NCI-H1930 (cell line): ENCODE measurements at places on chromosomes 7 and 10.

GRCh38 chr7:41103331-41103730 lies 599.6 kb downstream of the INHBA start:
- DNase-seq = no peak

GRCh38 chr7:110050785-110051184 lies 1040.1 kb upstream of the LRRN3 start:
- DNase-seq = no peak

GRCh38 chr7:108103558-108104298 lies 26.4 kb downstream of the LAMB4 start:
- no peak for DNase-seq

DNA sequence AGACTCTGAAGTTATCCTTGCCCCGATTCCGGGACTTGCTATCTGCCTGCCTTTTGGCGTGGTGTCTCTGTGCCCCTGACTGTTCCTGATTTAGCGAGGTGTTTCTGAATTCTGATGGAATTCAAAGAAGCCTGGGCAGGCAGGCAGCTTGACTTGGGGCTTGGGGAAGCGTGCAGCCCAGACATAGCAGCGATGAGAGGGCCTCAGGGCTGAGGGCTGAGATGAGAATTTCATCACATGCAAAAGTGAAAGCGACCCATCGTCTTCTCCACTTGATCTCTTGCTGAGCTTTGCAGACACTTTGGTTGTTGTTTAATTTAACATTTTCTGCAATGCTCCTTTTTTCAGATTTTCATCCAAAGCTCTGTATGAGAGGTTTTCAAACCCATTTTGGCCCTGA lies 57.8 kb downstream of the TCF7L2 start:
- no peak for DNase-seq

- no peak for DNase-seq
Measured at GRCh38 chr10:99912041-99912440, 97.7 kb downstream of the DNMBP start.

DNA sequence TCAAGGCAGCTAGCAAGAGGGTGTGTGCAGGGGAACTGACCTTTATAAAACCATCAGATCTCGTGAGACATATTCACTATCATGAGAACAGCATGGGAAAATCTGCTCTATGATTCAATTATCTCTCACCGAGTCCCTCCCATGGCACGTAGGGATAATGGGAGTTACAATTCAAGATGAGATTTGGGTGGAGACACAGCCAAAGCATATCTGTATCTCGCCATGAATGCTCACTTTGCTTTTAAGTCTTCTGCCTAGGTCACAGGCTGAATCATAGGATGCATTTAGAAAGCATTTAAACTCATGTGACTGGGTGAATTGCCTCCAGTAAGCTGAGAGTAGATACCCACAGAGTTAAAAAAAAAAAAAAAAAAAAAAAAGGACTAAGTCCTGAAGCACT lies 220.0 kb downstream of the AGMO start:
- DNase-seq = no peak

DNA sequence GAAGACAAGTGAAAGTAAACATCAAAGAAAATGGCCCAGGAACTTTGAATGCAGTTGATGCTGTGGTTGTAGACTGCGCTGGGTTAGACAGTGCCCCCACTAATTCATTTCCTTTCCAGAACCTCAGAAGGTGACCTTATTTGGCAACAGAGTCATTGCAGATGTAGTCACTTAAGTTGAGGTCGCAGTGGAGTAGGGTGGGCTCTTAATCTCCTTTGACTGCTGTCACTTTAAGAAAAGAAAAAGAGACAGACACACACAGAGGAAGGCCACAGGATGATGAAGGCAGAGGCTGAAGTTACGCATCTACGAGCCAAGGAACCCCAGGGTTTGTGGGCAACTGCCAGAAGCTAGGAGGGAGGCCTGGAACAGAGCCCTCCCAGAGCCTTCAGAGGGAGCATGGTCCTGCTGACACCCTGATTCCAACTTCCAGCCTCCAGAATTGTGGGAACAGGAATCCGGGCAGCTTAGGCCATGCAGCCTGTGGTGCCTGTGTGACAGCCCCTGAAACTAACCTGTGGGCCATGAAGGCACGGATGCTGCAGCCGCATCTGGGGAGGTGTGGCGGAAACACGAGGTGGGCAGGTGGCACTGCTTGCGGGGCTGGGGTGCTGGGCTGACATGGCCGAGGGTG lies 107.6 kb downstream of the PRKAG2 start:
- no peak for DNase-seq

- no peak for DNase-seq
Measured at GRCh38 chr7:40105879-40106473, 28.4 kb downstream of the MPLKIP start.

GRCh38 chr10:112004075-112004474 lies 179.5 kb downstream of the GPAM start:
- DNase-seq = no peak

- DNase-seq = no peak
Measured at GRCh38 chr7:26699766-26700165, 164.6 kb downstream of the SKAP2 start.

GRCh38 chr10:59454171-59454919 lies 92.0 kb upstream of the FAM13C start:
- DNase-seq = no peak

DNA sequence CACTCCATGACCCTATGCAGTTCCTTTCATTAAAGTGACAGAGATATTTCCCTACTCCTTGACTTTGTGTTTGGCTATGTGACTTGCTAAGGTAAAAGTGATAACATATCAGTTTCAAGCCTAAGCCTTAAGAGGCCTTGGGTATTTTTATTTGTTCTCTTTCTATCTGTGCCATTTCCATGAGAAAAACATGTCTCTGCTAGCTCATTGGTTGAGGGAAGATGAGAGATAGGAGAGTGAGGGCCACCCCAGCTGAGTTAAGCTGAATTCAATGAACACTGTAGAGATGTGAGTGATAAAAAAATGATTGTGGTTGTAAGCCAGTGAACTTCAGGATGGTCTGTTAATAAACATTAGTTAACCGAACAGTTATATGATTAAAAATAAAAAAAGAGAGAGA lies 13.4 kb downstream of the TASOR2 start:
- no peak for DNase-seq

GRCh38 chr10:109259293-109259692 lies 664.0 kb downstream of the XPNPEP1 start:
- no peak for DNase-seq

- DNase-seq = no peak
Measured at GRCh38 chr10:76236356-76236755, 804.9 kb downstream of the LRMDA start.

- no peak for DNase-seq
Measured at GRCh38 chr7:65438598-65438997, 64.9 kb downstream of the ZNF92 start.

GRCh38 chr10:131427281-131427680 lies 115.8 kb upstream of the TCERG1L start:
- no peak for DNase-seq

DNA sequence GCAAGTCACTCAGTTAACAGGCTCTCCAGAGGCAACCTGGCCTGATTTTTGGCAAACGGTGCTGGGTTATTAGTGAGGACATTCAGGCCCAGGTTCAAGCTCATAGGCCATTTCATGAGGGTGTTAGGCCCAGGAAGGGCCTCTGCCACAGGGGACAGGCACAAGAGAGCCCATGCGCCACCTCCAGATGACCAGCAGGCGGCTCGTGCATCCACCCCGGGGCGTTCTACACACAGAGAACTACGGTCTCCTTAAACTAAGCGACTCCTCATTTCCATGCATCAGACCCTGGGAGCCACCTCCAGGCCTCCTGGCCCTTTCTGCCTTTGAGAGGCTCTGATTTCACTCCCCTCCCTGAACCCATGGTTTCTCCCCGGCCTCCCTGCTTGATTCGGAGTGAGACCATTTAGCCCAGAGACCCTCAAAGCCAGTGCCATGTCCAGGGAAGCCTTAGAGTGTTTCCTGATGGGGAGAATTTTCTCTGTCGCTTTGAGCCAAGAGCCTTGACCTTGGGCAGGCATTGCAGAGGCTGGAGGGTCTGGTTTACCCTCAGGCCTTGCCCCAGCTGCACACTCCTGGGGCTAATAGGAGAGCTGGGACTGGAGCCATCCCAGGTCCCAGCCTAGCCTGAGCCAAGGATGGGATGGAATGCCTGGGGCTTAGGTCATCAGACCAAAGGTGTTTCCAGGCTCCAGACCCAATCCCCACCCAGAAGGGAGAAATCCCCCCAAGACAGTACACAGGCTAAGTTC lies 188.0 kb downstream of the GRID1 start:
- DNase-seq = no peak

GRCh38 chr7:148712678-148713329 lies 14.1 kb downstream of the CUL1 start:
- no peak for DNase-seq

GRCh38 chr7:9029681-9030530 lies 596.5 kb downstream of the NXPH1 start:
- peak; percentile 73 for DNase-seq

DNA sequence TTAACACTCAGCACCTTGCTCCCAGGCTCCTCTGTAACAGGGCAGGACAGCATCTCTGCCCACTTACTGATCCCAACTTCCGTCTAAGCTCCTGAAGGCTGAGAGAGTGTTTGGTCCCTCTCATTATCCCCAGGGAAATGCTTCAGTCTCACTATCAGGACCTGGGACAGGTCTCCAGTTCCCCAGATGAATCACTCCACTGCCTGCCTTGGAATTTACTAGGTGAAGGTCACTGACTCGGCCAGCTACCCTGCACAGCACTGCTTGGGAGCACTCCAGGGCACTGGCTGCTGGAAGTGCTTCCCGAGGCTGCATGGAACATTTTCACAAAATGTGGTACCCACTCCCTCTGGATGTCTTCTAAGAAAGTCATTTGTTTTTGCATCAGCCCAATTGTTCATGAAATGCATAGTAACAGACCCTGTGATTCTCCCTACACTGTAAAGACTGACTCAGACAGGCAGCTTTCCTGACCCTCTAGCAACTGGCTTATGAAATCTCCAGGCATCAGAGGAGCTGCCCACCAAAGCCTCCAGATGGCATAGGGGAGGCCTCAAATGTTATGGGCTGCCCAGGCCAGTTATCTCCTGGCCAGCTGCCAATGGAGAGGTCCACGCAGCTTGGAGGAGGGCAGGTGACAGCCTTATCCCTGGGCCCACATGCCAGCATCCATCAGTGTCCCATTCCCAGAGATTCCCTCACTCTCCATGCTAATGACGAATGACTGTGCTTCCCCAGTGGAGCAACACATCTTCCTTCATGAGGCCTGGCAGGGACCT lies 89.1 kb downstream of the GFRA1 start:
- no peak for DNase-seq

GRCh38 chr7:25054819-25055519 lies 70.1 kb downstream of the CYCS start:
- no peak for DNase-seq

- no peak for DNase-seq
Measured at GRCh38 chr7:105213611-105214010, 175.1 kb downstream of the SRPK2 start.

- no peak for DNase-seq
Measured at GRCh38 chr7:99824091-99824490, 3.7 kb upstream of the CYP3A43 start.

DNA sequence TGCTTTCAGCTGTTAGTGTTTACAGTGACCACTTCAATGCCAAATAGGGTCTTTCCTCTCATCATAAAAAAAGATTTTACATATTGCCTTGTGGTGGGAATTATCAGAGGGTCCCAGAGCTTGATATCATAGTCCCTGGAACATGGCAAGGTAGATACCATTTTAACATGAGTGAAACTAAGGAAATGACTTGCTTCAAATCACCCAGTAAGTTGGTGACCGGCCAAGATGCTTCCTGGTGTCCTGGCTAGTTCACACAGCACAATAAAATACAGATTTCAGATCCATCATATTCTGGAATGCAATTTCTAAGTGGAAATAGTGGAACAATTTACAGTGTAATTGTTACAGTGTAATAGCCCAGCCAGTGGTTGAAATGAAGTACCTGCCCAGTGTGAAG lies 36.6 kb downstream of the CNNM1 start:
- no peak for DNase-seq

- no peak for DNase-seq
Measured at GRCh38 chr7:29565982-29566746, 2.5 kb downstream of the PRR15 start.

GRCh38 chr10:19204246-19204917 lies 155.8 kb downstream of the MALRD1 start:
- no peak for DNase-seq

GRCh38 chr7:75055830-75056772 lies 17.5 kb downstream of the RCC1L start:
- no peak for DNase-seq

DNA sequence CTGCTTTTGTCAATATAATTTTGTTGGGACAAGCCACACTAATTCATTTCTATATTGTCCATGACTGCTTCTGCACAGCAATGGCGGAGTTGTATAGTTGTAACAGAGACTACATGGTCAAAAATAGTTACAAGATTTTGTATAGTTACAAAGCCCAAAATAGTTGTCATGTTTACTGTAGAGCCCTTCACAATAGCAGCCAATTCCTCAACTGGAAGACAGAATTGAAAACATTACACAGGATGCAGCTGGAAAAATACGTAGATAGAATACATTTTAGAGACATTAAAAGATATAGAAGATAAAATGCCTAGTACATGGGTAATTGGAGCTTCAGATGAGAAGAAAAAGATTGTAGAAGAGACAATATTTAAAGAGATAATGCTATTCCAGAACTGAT lies 156.4 kb upstream of the FEZF1 start:
- DNase-seq = peak; percentile 42

DNA sequence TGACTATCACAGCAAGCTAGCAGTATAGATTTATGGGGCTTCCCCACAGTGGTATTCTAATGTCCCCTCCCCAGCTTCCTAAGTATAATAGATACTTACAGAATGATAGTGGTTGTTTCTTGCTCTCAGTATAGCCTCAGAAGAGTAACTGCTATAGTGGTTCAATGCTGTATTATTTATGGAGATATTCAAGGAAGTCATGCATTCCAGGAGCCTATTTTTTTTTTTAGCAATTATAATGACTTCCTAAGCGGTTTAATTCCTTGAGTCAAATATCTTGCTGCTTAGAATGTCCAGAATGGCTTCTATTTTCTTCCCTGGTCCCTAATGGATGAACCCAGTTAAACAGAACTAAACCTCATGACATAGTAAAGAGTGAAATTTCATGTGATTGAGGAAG lies 451.5 kb upstream of the SEMA3D start:
- no peak for DNase-seq

- DNase-seq = no peak
Measured at GRCh38 chr10:71029411-71029892, 141.1 kb upstream of the PCBD1 start.

GRCh38 chr10:47257396-47258120 lies 42.4 kb upstream of the GDF10 start:
- DNase-seq = no peak

DNA sequence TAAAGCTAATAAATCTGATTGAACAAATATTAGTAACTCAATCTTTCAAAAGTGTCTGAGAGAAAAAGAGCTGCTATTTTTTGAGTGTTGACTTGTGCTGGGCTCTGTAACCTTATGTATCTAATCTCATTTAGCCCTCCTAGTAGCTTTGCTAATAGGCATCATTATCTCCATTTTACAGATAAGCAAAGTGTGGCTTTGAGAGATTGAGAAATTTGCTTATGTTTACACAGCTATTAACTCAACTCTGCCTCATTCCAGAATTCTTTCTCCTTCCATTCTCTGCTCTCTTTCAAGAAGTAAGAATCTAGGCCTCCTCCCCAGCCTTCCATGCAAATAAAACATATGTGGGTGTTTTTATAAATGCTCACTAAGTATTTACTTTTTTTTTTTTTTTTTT lies 137.8 kb downstream of the GATA3 start:
- DNase-seq = no peak

- no peak for DNase-seq
Measured at GRCh38 chr7:18638594-18639452, 143.3 kb downstream of the HDAC9 start.

- no peak for DNase-seq
Measured at GRCh38 chr7:134450294-134451000, 8.5 kb downstream of the AKR1B1 start.
